ENCODE measurements at places on chromosomes 2 and 18.

GRCh38 chr2:240962300-240963064 lies 35.9 kb upstream of the SNED1 start:
- no peak for DNase-seq

DNA sequence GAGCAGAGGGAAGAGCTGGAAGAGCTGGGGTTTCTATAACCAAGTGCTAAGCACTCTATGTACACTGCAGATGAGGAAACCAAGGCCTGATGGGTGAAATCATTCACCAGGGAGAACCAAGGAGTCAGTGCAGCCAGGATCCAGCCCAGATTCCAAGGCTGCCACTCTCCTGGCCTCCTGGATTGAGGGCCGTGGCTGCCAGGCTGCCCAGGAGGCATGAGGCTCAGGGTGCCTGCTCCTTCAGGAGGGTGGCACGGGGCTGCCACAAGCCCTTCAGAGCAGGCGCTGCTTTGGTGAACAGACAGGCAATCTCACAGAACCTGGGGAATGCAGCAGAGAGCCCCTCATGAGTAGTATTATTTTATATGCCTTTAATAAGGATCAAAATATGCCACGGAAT lies 293.7 kb upstream of the HDAC4 start:
- no peak for DNase-seq

GRCh38 chr2:162720559-162721271 lies 117.9 kb downstream of the KCNH7 start:
- no peak for DNase-seq

GRCh38 chr18:76453932-76454331 lies 41.1 kb downstream of the ZNF516 start:
- DNase-seq, result no peak

GRCh38 chr2:26268213-26268612 lies 23.5 kb downstream of the HADHB start:
- peak; percentile 51 for DNase-seq

- no peak for DNase-seq
Measured at GRCh38 chr18:76932026-76932819, 109.9 kb downstream of the ZNF236 start.

DNA sequence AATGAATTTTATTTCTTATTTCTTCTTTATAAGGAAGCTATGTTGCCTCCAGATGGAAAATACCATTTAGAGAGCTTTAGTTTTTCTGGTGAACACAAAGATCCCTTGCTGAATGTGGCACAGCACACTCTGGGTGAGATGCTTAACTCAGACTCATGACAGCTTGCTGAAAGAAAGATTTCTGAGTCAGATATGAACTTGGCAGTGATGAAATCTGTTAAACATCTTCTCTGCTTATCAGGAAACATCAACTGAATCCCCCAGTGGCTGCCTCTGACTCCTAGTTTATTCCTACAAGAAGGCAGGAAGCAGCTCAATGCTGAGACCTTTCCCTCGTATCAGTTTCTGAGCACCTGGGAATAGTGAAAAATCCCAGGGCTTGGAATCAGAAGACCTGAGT lies 162.8 kb downstream of the OSR1 start:
- no peak for DNase-seq

GRCh38 chr2:204065566-204065965 lies 129.0 kb downstream of the ICOS start:
- no peak for DNase-seq

- DNase-seq, result no peak
Measured at GRCh38 chr18:45166836-45167551, 448.3 kb upstream of the SLC14A2 start.

GRCh38 chr18:75304678-75305557 lies 94.3 kb downstream of the TSHZ1 start:
- DNase-seq, result no peak

GRCh38 chr2:45780541-45781463 lies 129.3 kb downstream of the PRKCE start:
- no peak for DNase-seq

- peak; percentile 83 for DNase-seq
Measured at GRCh38 chr18:62566199-62566598, 43.4 kb downstream of the ZCCHC2 start.

DNA sequence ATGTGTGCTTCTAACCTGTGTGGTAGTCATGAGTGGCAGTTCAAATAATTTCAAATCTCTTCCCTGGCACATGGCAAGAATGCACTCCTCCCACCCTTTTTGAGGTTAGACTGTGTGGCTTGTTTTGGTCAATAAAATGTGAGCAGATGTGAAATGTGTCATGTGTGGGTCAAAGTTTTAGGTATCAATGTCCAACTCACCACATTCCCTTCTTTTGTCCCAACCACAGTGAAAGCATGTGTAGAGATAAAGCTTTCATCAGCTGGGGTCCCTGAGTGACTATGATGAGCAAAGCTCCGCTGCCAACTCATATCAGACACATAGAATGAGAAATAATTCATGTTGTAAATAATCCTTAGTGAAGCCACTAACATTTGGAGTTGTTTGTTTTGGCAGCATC lies 118.2 kb downstream of the PAX3 start:
- no peak for DNase-seq

GRCh38 chr18:22300665-22301636 lies 116.8 kb downstream of the CTAGE1 start:
- no peak for DNase-seq
